ENCODE measurements at places on chromosomes 1 and 21.
A peak's percentile ranks its signal among the peaks of the same experiment; 100 is the strongest.

GRCh38 chr1:246295968-246296367 is 211.1 kb downstream of the SMYD3 start:
- no peak for DNase-seq

- no peak for DNase-seq
Observed at GRCh38 chr1:90708236-90708786, 8.8 kb downstream of the BARHL2 start.

DNA sequence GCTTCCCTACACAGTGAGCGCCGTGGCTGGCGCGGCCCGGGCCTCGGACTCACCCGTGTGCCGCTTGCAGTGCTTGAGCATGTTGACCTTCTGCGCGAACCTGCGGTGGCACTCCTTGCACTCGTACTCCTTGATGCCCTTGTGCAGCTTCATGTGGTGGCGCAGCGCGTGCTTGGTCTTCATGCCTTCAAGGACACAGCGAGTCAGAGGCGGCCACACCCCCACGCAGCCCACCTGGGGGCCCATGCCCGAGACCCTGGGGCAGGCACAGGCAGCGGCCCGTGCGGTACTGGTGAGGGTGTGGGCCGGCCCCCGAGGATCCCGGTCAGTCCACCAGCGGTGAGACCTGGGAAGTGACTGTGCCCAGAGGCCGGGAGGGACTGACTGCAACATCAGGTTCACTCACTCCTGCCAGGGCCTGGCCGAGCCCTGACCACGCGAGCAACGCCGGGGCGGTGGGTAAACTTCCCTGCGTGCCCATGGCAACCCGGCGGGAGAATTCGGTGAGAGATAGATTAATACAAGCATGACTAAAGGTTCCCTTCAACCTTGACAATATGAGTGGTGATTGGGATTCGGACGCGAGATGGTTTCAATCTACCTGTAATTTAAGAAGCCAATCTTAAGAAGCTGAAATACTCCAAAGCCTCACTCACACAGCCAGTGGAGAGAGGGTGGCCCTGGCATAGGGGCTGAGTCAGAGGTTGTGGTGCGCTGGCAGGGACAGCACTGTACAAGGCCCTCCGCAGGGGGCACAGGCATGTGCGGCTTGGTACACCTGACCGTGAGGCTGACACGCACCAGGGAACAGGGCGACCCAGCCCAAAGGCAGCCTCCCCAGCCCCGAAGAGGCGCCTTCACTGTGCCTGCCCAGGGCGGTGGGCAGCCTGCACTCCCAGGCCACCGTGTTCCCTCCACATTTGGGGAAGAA is 49.1 kb upstream of the RIPK4 start:
- no peak for DNase-seq

DNA sequence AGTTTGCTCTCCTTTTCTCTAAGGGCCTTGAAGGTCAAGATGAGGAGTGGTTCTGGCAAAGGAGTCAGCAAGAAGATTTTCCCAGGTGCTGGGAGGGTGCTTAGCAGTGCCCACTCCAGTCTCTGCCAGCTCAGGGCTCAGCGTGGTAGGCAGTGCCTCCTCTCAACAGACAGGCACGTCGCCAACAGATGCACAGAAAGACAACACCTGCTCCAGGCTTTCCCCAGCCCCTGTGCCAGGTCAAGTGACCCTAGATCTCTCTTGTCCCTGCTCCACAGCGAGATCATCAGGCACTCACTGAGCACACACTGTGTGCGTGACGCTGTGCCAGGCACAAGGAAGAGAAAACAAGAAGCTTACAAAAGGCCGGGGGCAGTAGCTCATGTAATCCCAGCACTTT is 86.0 kb downstream of the CASZ1 start:
- no peak for DNase-seq

DNA sequence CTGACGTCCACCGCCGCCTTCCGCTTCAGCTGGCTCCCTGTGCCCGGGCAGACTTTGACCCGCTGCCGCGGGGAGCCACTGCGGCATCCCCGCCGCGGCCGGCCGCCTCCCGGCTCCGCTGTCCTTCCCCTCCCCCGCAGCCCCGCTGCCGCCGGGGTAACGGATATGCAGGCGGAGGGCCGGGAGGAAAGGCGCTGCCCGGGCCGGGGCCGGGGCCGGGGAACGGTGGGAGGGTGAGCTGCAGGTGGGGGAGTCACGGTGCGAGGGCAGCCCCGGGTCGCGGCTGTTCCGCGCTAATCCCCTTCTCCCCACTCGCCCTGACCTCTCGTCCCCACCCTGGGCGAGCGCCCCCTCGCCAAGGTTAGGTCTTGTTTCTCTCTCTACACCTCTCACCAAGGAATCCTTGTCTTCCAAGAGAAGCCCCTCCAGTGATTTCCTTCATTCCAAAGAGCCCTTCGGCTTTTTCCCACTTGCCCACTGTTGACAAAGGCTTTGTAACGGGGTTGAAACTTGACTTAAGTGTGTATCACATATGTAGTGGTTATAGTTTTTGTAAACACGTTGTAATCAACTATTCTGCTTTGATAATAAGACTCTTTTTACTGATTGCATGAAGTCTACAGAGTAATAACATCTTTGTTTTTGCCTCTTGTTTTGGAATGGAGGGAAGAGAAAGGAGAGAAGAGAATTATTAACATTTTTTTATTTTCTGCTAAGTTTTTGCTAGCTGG is 669 bp downstream of the XPR1 start:
- DNase-seq, result peak; percentile 44

- DNase-seq, result no peak
Observed at GRCh38 chr1:38671221-38671620, 188.4 kb downstream of the RRAGC start.

- no peak for DNase-seq
Observed at GRCh38 chr1:40794974-40795715, 11.6 kb downstream of the KCNQ4 start.

DNA sequence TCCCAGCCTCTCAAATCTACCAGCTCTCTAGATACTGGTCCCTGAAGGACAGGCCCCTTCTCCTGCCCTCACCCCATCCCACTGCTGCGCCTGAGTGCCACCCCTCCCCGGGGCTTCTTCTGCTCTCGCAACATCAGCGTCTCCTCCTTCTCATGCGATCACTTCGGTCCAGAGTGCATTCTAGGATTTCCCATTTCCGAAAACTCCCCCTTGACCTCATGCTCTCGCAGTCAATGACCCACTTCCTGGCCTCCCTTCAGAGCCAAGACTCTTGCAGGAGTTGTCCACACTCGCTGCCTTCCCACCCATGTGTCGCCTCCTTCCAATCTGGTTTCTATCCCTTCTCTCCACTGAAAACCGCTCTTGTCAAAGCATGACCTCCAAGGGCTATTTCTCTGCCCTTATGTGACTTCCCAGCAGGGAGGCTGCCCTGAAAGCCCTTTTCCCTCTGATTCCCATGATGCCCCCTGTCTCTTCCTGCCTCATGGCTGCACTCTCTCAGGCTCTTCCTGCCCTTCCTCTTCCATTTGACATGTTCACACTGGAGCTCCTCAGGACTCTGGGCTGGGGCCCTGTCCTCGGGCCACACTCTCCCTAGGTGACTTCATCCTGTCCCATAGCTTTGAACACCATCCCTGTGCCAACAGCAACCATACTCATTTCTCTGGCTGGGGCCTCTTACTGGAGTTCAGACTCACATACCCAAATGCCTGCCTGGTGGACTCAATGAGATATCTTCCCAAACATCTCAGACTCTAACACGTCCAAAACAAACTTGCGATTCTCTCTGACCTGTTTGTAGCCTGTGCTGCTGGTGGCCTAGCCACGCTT is 46.0 kb downstream of the LDLRAD2 start:
- DNase-seq, result no peak

GRCh38 chr1:2344121-2344681 is 47.2 kb downstream of the MORN1 start:
- no peak for DNase-seq

DNA sequence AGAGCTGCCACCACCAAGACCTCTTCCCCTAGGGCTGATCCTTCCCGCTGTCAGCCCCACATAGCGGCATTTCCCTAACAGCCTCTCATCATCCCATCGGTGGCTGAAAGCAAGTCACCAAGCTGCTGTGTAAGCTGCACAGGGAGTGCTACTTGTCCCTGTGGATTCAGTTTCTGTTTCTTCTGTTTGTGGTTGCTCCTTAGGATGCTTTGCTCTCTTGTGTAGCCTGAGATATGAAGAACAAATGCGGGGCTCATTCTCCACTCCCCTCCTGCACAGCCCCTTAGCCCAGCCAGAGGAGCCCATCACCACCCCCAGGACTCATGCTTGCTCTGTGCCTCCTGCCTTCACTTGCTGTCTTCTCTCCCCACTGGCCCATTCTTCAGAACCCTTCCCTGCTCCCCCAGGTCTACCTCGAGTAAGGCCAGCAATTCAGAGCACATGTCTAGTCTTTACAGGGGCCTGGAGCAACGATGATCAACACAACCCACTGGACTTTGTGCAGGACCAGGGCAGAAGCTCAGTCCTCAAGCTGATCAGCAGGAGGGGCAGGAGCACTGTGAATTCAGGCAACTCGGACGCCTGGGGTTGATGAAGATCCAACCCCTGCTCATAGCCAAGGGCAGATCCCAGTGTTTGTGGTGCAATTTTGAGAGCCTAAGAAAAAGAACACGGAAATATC is 82.6 kb upstream of the GALNT2 start:
- no peak for DNase-seq

- DNase-seq, result no peak
Observed at GRCh38 chr1:43247256-43247921, 22.4 kb upstream of the TMEM125 start.

GRCh38 chr1:41936107-41936506 is 17.4 kb upstream of the HIVEP3 start:
- no peak for DNase-seq

GRCh38 chr1:186848509-186849130 is 19.9 kb downstream of the PLA2G4A start:
- no peak for DNase-seq

GRCh38 chr1:47682198-47682597 is 244.4 kb downstream of the FOXD2 start:
- no peak for DNase-seq

- DNase-seq, result no peak
Observed at GRCh38 chr1:116870300-116870699, 39.4 kb upstream of the PTGFRN start.

DNA sequence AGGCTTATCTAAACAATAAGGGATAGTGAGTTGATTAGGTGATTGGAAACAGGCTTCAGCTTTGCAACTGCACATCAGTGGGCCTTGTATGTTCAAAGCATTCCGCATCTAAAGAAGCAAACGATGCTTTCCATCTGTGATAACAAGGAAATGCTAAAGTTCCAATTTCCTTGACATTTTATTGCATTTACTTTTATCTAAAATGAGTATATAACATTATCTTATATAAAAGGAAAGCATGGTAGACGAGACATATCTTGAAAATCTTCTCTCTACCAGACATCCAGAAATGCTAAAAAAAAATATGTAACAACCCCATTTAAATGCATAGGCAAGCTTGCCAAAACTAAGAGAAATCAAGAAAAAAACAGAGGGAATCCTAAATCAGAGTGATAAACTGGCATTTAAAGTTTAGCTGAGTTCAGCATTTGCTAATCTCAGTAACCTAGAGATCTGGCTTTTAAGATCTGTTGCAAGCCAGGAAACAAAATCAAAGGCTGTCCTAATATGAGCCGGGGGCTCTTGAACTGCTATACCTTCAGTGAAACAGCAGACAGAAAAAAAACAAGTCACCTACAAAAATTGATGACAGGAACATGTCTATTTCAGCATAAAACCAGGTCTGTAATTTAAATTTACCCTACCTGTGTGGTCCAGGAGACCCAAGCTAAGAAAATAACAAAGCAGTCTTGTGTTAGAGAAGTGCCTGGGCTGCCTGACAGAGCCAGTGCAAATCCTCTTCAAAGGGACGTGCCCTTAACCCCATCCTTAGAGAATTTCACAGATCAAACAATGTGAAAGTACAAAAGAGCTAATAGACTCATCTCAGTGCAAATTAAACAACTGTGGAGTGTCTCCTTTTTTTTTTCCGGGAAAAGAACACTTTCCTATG is 3.1 kb upstream of the RGS13 start:
- DNase-seq, result no peak

DNA sequence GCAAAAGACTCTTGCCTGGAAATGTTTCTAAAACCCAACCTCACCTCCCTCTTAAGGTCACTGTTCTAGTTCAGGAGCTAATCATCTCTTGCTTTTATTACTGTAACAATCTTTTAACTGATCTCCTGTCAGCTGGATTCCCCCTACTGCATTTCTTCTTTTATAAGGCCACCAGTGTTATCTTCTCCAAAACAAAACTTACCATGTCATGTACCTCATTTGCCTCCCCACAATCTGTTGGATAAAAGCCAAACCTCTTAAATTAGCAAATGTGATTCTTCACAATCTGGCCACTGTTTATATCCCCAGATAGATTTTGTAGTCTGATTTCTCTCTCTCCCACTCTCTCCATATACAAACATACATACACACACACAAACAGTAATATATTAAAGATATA is 143.3 kb downstream of the DENND1B start:
- DNase-seq, result no peak

DNA sequence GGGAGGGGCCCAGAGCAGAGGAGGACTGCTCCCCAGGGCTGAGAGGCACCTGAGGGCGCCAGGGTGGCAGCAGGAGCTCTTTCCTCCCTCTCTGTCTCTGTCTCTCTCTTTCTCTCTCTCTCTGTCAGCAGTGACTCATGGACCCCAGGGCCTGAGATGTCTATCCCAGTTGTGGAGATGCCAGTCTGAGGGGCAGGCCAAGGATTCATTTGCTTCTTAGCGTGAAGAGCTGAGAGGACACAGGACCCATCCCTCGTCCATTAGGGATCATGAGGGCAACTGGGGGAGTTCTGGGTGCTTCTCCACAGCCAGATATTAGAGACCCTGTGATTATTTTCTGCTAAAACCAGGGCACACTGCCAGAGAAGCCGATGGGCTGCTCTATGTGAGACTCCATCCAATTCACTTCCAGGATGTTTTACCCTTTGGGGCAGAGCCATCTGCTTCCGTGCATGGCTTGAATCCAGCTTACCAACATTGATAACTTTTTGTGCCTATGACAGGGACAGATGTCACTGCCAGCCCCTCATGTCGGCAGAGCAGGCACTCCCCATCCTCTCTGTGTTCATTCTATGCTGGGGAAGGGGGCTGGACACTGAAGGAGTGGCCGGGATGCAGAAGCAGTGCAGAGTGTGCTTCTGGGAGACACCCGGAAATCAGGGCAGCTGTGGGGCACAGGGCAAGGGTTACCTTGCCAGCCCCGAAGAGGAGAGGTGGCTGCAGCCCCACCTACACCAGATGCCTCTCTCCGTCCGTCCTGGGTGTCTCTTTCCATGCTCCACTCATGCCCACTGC is 4.1 kb upstream of the PCBP3 start:
- DNase-seq, result no peak

GRCh38 chr1:153848805-153849204 is 73.6 kb downstream of the SLC27A3 start:
- no peak for DNase-seq

Data from activated CD8-positive, alpha-beta memory T cell treated with anti-CD3 and anti-CD28 coated beads for 1 hour (primary cell).